ENCODE measurements at places on chromosomes 13 and 19.

GRCh38 chr13:35014606-35015213, 72.6 kb downstream of the NBEA start:
- DNase-seq = no peak

DNA sequence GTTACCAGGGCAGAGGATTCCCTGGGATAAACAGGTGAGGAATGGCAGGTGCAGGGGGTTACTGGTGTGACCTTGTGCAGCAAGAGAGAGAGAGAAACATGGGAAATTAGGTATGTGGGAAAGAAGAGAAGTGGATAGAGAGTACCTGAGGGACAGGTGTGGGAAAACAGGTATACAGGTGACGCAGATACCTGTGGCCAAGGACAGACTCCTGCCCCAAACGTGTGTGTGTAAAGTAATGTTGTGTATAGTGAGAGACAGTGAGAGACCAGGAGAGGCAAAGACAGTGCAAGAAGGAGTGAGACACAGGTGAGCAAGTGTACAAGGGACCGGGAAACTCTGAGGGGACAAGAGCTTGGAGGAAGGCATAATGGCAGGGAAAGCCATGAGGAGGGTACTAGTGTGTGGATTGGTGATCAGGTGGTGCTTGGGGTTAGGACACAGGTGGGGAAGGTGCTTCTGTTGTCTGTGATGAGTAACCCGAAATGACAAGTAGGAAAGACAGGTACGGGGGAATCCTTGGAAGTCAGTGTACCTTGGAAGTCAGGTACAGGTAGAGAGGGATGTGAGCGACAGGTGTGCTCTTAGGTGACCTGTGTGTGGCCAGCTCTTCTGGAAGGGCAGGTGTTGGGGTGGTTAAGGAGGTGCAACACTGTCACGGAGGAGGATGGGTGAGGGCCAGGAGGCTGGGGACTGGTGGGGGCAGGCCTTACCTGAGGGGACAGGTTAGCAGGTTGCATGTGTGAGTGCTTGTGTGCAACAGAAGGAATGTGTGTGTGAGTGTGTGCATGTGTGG, 2.8 kb downstream of the ERFL start:
- no peak for DNase-seq

DNA sequence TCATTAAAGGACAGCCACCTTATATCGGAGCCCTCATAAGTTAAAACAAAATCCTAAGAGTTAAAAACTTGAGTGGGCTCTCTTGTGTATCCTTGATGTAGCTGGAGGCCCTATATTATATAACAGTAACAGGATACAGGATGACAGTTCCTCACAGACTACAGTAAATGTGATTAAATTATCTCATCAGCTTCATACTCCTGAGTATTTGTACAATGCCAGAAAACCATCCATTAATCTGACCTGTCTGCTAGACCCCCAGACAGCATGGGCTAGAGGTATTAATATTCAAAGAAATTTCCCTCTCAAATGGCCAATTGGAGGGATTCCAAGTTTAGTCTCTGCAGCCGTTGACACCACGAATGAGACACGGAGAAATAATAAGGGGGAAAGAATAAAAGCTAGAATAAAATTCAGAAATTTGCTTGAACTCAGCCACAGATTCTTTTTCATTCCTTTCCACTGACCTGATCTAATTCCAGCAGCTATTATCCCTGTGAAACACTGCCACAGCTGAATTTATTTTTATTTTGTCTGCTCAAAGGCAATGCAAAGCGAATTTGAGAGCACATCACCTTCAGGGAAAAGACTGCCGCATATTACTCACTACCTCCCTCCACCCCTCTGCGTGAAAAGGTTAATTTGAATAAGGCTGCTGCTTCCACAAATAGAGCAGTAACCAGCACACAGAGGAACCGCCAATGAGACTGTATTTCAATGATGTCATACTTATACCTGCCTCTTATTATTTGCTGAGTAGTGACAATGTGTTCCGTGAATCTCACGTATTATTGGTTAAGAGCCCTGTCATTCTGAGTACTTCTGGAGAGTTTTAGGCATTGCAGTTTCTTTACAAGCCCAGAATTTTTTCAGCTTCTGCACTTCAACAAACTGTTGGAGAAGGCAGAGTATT, 155.9 kb upstream of the KLF12 start:
- DNase-seq = peak; percentile 95

DNA sequence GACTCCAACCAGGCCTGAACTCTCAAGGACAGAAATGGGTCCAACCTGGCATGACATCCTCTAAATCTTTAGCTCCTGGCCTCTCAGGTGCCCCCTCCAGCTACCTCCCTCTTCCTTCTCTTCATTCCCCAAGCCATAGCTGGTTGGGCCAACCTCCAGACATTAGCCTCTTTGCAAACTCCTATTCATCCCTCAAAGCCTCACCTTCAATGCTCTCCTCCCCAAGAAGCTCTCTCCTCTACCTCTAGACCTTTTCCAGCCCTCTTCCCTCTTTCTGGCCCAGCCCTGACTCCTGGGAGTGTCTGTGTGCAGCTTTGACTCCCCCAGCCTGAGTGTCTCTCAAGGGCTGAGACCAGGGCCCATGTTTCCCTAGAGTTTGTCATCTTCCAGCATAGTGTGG, 5.3 kb upstream of the HOMER3 start:
- no peak for DNase-seq

DNA sequence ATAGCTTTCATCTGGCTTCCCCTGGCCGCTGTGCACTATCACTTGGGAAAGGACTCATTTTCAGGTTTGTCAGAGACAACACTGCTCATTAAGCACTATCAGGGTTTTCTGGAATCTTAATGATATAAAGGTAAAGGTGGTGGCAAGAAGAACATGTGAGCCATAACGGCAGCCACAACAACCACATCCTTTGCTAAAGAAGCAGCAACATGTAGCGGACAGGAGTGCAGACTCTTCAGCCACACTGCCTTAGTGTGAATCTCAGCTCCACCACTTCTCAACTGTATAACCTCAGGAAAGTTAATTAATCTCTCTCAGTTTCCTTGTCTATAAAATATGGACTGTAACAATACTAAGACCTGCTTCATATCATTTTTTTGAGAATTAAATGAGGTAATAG, 24.1 kb upstream of the MIR17HG start:
- DNase-seq = no peak

GRCh38 chr13:60356970-60357369, 40.0 kb upstream of the TDRD3 start:
- DNase-seq = no peak

DNA sequence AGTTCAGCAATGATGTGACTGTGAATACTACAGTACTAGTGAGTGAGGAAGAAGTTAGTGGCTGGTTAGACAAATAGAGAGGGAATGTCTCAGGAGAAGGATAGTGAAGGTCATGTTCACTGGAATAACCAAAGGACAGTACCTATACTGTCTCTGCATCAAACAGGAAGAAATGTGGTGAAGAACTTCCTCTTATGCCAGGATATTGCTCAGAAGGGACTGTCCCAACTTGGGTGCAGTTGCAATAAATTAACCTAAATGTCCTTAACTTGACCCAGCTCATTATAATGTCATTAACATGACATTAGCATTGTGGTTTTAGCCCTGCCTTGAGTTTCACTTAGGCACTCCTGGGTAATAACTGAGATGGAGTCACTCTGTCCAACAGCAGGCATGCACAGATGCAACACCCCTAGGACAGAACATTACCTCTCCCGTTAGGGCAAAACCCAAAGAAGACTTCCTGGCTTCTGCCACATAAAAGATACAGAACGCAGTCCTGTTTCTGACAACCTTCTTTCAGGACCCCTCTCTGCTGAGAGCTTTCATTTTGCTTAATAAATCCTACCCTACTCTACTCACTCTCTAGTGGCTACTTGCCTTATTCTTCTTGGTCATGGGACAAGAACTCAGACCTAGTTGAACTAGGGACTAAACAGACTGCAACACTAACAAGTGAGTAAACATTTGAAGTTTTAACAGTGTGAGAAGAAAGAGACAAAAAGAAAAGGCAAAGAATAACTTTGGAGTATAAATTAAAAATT, 1591.6 kb upstream of the MIR17HG start:
- DNase-seq = no peak

- peak; percentile 44 for DNase-seq
These were observed 752 bp upstream of the HAS1 start for GRCh38 chr19:51724543-51724942.
